ENCODE measurements at places on chromosomes 1 and 21.

DNA sequence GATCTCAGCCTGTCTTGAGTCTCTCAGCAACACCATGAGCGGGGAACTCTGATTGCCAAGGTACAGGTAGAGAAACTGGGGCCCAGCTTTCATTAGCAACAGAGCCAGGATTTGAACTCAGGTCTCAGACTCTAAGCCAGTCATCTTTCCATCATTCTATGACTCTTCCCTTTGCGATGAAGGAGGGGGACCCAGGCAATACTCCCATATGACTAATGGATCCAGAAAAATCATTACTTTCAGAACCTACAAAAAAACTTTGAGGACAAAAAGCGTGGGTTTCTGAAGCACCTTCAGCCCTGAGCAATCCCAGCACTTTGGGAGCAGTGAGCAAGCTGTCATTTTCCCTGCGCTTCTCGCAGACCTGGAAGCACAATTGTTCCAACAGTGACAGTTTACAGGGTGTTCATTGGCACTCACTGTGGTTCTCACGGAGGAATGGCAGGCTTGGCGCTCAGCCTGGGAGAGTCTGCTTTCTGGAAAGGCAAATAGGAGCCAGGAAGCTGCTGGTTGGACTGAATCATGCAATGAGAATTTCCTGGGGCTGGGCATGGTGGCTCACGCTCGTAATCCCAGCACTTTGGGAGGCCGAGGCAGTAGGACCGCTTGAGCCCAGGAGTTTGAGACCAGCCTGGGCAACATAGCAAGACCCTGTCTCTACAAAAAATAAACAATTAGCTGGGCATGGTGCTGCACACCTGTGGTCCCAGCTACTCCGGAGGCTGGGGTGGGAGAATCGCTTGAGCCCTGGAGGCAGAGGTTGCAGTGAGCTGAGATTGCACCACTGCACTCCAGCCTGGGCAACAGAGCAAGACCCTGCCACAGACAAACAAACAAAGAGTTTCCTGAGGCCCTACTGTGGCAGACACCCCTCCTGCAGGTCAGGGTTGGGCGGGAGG lies 40.1 kb downstream of the SLC2A7 start:
- peak; percentile 89 for DNase-seq

GRCh38 chr1:40383095-40383487 lies 9.6 kb downstream of the SMAP2 start:
- DNase-seq = no peak

DNA sequence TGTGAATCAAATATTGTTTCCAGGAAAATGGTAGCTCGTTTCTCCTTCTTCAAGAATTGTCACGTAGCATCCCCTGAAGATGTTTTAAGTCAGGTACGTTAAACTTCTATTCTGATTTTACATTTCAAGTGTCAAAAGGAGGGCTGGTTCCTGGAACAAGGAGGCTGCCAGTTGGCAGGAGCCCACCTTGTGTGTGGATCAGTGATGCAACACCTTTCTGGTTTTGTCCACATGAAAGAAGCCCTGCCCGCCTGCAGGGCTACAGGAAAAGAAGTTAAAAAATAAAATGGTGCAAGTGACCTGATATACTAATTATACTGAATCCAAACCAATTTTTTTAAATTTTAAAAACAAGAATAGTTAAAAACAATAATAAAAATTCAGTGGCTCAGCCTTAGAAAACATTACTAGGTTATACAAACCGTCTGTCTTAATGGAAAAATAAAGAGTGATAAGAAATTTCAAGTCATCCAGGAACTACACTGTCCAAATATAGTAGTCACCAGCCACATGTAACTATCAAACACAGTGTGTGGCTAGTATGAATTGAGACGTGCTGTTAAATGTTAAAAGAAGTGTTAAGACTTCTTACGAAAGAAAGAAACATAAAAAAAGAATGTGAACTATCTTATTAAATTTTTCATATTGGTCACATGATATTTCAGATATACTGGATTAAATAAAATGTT lies 123.1 kb downstream of the APP start:
- DNase-seq = no peak

DNA sequence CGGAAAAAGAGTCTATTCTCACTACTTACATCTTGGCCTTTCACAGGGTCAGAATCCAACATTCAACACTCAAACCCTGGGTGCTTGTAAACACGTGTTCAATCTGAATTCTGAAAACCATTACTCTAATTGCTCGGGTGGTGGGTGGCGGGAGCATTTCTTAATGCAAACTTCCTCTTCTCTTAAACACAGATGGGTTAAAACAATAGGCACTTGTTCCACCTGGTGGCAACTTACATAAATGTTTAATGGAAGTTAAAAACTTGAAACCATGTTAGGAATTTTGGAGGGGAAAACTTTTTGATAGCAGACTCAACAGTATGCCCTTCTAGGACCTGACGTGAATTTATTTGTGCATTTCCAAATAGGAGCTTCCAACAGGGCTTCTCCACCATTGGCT lies 23.4 kb upstream of the TDRD10 start:
- DNase-seq = no peak

GRCh38 chr21:41321211-41321907 lies 4.8 kb downstream of the FAM3B start:
- DNase-seq = no peak

GRCh38 chr1:79705218-79705617 lies 698.7 kb upstream of the ADGRL4 start:
- no peak for DNase-seq

DNA sequence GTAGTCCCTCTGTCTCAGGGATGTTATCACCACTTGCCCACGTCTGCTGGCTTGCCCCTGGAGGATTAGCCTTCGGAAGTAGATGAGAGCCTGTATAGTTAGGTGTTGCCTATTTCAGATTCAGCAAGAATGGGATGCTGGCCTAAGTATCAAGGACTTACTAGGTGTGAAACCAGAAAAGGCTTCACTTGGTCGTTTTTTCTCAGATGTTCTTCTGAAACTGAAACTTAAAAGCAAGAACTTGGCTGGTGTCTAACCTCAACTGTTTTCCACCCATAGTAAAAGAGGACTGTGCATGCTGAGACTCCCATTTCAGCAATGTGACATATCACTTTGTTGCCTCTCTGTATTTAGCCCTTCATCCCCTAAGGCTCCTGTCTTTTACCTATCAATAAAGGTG lies 67.0 kb upstream of the LRRC53 start:
- no peak for DNase-seq

DNA sequence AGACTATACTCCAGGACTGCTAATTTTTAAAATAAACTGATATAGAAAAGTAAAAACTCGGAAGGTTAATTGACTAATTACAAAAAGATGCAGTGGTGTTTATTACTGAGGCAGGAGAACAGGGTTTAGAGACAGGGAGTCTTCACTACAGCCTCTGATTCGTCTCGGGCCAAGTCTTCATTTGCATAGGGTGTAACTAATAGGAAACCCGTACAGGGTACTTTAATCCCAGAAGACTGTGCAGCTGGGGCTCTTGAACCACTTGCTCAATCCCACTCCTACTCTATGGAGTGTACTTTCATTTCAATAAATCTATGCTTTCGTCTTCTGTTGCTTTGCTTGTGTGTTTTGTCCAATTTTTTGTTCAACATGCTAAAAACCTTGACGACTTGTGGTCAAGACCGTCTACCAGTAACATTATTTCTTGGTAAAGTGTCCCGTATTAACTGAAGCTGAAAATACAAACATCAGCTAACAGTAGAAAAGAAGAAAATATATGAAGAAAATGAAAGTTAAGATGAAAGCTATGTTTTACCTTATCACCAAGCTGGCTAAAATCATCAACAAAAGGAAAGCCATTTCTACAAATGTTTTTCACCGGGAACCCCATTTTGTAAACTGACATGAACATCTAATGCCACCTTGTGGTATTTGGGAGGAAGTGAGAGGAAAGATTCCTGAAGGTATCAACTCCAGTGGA lies 8.0 kb downstream of the SDHB start:
- peak; percentile 81 for DNase-seq

DNA sequence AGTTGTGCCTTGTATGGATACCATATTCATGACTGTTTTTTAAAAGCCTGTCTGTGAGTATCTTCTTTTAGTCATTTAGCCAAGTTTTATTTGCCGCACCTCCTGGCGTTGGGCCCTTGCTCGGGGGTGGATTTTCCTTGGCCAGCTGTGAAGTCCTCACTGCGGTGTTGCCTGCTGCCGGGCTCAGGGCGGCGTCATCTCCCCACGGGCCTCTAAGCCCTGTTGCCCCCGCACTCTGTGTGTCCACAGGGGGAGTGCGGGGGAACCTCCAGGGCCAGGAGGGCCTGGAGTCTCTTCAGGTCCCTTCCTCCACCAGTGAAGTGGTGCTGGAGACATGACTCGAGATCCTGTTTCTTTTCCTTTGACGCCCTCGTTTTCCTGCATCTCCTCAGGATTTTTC lies 65.8 kb upstream of the DIP2A start:
- no peak for DNase-seq

GRCh38 chr1:152757747-152758146 lies at the start of gene KPRP:
Gene KPRP (plus strand): TSS chr1:152758025. CDS start chr1:152759589, 1,564 bp downstream.
- DNase-seq = no peak

DNA sequence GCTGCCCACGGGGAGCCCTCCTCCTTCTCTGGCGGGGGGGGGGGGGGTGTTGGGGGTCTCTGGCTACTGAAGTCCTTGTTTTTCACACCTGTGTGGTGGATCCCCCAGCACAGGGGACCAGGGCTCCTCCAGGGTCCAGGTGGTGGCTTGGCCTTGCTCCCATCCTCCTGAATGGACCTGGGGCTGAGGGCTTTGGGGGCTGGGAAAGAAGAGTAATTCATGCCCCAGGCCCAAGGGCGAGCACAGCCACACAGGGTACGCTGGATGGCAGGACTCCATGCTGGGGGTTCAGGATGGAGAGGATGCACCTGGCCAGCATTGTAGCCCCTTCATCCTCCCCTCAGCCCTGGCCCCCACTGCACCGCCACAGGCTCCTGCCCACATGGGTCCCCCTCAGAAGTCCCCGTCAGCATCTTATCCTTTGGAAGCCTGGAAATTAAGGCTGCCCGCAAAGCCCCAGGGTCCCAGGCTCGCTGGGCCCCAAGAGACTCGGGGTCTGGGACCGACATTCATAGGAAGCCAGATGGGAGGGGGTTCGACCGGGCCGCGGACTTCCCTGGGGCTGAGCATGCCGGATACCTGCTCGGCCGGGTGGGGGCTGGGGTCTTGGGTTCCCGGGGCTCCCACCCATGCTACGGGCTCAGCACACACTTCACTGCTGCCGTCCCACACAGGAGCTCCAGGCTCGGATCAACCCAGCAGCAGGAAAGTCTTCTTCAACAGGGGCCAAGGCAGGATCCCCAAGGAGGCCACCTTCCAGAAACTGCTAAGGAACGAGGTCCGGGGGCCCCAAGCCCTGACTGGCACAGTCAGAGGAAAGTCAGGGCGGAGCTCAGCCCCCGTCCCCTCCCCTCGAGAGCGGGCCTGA lies 49.0 kb upstream of the ACTRT2 start:
- DNase-seq = no peak

- no peak for DNase-seq
Measured at GRCh38 chr1:34328281-34328799, 151.6 kb downstream of the C1orf94 start.

DNA sequence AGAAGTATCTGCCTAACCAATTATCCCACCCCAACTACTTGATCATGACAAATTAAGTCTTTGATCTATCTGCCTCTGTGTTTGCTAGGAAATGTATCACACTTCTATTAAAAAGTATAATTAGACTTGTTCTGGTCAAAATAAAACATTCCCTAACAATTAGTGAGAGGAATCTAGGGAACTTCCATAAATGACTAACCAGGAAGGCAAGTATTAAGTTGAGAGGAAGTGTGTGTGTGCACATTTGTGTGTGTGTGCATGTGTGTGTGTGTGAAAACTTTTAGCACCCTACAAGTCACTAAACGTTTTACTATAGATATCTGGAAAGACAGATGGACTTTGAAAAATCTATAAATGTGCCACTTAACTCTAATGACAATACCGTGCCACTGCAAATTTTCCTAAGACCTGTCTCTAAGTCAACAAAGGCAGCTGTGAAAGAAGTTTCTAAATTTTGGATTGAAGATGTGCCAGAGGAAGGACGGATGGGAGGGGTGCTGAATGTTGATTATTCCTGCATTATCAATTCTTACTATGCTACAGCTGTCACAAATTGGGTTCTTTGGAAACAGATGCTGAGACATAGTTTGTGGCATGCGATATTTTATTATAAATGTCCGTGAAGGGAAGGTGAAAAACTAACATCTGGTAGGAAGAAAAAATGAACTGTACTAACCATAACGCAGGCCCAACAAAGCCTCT lies 567.1 kb downstream of the PTPRC start:
- DNase-seq = no peak

DNA sequence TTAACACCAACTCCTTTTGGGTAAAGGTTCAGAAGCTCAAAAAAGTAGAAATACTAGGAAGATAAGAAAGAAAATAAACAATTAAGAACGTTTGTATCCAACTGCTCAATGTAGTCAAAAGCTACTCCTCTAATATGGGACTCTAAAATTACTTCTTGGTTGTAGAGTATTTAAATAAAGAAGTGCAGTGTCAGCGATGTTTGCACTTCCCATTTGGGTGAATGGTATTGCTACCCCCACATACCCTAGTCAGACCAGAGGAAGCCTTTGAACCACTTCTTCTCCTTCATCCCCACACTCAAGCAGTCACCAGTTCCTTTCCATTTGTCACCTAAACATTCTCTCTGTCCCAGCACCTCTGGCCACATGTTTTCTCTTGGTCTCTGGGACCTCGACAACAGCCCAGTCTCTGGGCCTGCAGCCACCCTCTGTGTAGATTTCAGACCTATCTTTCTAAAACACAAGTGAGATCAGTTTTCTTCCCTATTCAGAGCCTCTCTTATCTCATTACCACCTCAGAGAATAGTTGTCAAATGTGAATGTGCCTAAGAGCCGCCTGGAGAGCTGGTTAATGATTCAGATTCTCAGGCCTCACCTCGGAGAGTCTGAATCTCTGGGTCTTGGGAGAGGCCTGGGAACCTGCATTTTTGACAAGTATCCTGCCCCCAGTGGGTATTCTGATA lies 109.8 kb downstream of the OMA1 start:
- DNase-seq = no peak

- DNase-seq = no peak
Measured at GRCh38 chr1:57369889-57370288, 54.0 kb downstream of the DAB1 start.

DNA sequence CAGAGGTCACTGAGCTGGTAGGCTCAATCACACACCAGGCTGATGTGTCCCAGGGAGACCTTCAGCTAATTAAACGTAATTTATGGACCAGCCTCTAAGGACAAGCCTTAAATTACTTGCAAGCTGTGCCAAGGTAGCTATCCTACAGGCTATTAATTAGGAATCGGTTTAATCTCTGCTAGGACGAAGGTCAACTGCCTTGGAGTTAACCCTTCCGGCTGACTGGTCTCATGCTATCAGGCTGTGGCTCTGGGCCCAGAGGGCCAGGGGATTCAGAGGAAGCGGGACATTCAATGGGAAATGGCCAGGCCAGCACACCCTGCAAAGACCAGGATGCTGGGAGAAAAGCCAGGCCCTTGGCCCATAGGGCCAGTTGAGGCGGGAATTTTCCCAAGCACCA lies 19.0 kb downstream of the DHRS3 start:
- no peak for DNase-seq
